AG04450 (cell line): ENCODE measurements at places on chromosomes 2 and 18. TPM values are rescaled to one million over a fixed set of nuclear protein-coding genes. Genes with fewer than 3 reads are reported as not detected.

DNA sequence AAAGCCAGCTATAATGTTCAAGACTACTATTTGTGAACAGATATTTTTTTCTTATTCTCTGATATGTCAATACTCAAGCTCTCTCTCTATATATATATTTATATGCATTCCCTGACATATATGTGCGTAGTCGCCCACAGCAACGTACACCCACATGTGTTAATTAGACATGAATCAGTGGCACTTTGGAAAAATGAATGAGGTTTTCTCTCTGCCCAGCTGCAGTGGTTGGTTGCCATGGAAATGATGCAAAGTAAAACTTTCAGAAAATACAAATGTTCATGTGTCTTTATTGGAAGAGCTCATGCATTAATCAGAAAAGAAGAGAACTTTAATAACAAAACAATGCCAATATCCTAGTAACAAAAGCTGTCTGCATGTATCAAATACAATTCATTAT is 34.7 kb downstream of the UNC80 start:
- no peak for DNase-seq

Gene CREG2
- polyA plus RNA-seq, result not detected in 2 replicates

DNA sequence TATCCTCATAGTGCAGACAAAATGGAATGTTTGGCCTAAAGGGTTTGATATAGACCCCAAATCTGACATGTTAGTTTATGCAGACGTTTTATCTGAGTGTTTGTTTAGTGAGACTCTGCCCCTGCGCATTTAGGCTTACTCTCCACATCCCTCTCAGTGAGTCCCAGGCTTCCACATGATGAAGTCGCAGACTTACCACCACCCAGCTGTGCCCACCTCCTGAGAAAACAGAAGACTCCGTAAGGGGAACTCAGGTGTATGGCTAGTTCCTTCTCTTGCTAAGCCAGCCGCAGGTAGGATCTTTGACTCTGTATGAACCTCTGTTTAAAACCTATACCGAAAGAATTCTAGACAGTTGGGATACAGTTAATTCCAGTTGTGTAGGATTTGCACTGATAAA is 272.6 kb downstream of the PTGR3 start:
- DNase-seq, result no peak

- DNase-seq, result no peak
Observed at GRCh38 chr18:3027370-3027891, 14.5 kb upstream of the LPIN2 start.

GRCh38 chr18:70384181-70384790 is 95.4 kb downstream of the SOCS6 start:
- DNase-seq, result peak; percentile 37

Gene NEURL3
- not detected in 2 replicates for polyA plus RNA-seq

GRCh38 chr2:156435396-156435717 is 822 bp upstream of the GPD2 start:
- no peak for DNase-seq

DNA sequence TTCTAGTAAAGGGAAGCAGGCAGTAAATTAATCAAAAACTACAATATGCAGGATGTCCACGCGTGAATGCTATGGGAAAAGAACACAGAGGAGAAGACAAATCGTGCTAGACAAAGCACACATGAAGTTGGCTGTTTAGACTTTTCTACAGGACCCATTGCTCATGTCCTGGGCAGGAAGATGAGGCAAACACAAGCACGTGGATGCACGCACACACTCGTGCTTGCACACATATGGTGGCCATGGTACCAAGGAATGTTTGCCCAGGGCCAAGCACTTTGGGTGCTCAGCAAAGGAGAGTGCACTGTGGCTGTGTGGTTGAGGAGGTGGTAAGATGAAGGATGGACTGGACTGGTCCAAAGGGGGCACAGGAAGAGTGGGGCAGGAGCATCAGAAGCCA is 80.2 kb upstream of the MCFD2 start:
- DNase-seq, result no peak

Gene ASXL3
- 0.16 and 0.19 TPM in 2 replicates for polyA plus RNA-seq

Gene CLHC1
- polyA plus RNA-seq, result 9.4 and 14.4 TPM in 2 replicates

DNA sequence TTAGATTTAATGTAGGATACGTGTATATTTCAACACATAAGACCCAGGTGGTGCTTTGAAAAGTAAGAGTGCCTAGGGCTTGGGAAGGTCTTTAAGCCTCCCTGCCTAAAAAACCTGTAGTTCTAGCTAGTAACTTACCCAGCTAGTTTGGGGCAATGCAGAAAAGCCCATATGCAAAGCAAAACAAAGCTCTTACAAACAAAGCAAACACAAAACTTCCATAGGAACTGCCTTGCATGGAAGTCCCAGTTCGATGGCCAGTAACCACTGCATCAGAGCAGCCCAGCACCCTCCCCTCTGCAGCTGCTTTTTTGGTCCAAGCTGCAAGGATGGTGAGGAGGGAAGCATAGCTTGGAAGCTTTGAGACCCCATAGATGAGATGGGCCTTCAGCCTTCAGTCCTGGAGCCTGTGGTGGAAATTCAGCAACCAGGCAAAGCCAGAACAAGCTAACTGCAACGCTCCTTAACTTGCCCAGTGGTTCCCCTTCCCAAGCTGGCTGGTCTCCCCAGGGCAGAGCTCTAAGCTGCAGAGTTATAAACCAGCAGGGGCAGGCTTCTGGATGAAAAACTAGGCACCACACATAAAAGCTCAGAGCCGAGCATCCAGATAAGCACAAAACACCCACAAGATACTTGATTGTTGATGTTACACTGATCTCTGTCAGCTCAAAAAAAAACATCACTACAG is 16.2 kb downstream of the C2orf76 start:
- no peak for DNase-seq

Gene OTOS
- not detected in 2 replicates for polyA plus RNA-seq
